ENCODE measurements at places on chromosomes 2 and 18.

- DNase-seq: no peak
Observed at GRCh38 chr2:15684161-15685039, 92.7 kb downstream of the DDX1 start.

DNA sequence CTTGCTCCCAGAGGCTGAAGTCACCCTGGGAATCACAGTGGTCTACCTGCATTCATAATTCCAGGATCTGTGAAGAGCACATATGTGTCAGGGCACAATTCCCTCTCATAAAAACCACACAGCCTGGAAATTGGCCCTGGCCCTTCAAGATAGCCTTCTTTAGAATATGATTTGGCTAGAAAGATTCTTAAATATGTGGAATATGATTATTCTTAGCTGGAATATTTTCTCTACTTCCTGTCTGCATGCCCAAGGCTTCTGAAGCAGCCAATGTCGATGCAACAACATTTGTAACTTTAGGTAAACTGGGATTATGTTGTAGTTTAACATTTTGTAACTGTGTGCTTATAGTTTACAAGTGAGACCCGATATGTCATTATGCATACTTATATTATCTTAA is 24.2 kb downstream of the ICOS start:
- DNase-seq: no peak

- no peak for DNase-seq
Observed at GRCh38 chr2:189581354-189582139, 961 bp upstream of the SLC40A1 start.

- DNase-seq: no peak
Observed at GRCh38 chr18:70355620-70356385, 67.0 kb downstream of the SOCS6 start.

DNA sequence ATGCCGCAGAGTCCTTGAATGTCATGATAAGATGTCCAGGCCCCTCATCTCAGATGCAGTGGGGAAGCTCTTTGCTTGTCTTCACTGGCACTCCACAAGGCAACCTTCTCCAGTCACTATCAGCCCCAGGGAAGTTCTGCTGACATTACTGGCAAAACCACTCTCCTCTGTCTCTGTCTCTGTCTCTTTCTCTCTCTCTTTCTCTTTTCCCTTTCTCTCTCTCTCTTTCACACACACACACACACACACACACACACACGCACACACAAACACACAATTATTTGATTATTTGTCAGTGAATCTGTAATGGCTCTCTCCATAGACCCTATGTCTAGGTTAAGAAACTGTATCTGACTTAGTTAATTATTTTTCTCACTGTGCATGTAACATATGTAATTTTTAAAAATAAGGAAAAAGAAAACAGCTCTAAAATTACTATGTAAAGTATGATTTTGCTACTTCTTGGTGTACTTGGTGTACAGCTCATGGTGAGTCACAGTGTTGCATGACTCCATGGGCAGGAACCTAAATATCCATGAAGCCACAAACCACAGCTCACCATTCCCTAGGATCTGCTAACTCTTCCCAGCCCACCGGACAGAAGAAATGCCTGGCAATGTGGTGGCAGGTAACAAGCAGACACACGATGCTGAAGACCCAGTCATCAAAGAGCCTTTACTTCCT is 594.9 kb upstream of the ID2 start:
- DNase-seq: no peak

DNA sequence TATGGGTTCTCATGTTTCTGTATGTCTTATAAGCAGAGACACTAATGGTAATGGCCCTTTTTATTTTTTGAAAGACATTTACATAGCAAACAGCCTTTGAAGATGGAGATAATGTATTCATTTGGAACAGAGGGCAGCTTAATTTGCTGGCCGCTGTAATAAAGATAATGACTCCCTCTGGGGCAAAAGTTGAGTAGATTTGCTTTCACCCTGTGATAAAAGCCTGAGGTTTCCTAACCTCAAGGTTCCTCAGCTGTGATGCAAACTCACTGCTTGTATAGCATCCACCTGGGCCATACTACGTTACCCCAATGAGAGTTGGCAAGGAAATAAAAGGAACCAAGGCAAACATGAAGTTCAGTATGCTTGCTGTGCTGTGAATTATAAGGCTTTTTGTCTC is 54.8 kb downstream of the TEX51 start:
- DNase-seq: no peak

- DNase-seq: no peak
Observed at GRCh38 chr2:60070736-60071489, 482.5 kb downstream of the BCL11A start.

DNA sequence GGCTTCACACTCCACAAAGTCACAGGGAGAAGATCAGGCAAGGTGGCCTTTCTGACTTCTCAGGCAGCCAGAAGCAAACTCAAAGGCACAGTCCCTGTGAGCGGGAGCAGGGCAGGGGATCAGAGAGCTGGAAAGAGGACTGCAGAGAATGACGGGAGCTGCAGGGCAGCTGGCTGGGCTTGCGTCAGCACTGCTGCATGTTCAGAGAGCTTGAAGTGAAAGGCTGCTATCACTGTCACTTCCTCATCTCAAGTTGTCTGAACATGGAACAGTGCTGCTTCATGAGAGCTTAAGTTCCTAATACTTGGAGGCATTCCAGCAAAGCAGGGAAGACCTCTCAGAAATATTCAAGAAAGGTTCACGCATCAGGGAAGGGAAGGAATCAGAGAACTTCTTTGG is 20.4 kb downstream of the TGFBRAP1 start:
- no peak for DNase-seq

DNA sequence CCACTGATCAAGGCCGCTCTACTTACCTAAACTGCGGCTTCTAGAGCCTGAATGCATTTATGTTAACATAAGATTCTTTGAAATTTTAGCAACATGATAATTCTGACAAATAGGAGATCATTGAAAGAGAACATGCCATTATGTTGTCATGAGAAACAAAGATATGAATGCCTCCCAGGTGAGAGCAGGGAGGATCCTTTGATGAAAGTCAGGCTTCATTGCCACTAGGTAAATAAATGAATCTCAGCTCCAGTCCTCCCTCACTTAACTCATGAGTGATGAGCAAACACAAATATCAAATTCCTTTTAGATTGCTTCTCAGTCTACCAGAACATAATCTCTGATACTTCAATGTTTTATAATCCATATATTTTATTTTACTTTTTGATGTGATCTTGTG is 463.2 kb upstream of the CDH7 start:
- no peak for DNase-seq

DNA sequence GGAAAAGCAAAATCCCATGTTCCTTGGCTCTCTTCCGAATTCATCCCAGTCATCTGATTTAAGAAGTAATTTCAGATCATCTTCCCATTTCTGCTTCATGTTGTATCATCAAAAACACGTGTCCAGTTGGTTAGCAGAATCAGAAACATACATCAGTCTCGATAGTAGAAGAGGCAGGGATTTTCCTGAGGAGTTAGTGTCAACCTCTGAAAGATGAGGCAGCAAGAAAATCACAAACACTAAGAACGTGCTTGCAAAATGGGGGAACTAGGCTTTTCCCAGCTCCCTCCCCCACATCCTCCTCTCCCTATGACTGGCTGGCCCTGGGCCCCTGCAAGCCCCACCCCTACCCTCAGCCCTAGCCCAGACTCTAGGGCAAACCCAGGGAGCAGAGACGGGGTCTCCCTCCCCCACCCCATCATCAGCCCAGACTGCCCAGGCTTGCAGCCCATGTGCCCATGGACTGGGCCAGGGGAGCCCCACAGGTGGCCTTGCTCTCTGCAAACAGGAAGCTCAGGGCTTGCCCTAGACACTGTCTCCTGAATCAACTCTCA is 161.0 kb upstream of the ID2 start:
- no peak for DNase-seq

DNA sequence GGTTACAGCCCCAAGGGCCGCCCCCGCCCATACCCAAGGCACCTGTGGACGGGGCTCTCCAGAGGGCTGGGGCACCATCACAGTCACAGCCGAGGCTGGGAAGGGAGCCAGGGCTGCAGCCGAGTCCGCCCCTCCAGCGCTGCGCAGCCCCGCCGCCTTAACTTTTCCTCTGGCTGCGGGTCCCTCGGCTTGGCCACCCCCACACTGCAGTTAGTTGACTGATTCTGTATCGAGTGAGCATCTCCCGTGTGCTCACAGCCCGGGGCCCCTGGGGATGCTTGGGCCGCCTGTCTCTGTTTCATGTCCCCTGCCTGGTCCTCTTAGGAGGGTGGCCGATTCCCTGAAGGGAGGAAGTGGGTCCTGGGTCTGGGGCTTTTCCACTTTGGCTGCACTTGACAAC is 33.7 kb downstream of the EMILIN2 start:
- no peak for DNase-seq

DNA sequence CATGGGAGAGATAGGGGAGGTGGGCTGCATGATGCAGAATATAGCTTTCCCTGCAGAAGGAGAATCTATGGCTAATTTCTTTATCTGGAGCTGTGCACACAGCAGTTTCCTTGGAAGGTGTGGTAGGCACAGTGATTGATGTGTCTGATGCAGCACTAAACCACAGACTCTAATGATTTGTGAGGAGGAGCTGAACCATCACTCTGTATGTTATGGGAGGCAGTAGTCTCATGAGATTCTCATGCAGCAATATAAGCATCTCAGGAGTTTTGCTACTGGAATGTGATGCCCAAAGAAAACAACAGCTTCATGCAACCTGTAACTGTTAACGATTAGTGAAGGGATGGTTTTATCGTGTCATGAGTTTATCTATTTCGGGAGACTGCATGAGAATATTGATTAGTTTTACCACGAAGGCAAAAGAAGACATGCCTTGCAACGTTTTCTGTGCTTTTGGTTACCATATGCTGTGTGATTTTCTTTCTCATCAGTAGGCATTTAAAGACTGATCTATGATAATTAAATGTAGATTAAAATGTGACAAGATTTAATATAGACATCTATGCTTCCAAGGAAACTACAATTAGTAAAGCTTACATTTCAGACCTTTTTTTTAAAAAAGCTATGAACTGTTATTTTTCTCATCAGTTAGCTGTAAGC is 286.8 kb downstream of the ARL6IP6 start:
- DNase-seq: no peak

GRCh38 chr18:31500051-31500688 is 2.2 kb downstream of the DSG2 start:
- DNase-seq: no peak

GRCh38 chr2:169661265-169661664 is 32.9 kb downstream of the CFAP210 start:
- no peak for DNase-seq

- no peak for DNase-seq
Observed at GRCh38 chr2:135647836-135648579, 93.6 kb upstream of the UBXN4 start.

GRCh38 chr2:102708847-102709559 is 52.8 kb upstream of the TMEM182 start:
- no peak for DNase-seq

DNA sequence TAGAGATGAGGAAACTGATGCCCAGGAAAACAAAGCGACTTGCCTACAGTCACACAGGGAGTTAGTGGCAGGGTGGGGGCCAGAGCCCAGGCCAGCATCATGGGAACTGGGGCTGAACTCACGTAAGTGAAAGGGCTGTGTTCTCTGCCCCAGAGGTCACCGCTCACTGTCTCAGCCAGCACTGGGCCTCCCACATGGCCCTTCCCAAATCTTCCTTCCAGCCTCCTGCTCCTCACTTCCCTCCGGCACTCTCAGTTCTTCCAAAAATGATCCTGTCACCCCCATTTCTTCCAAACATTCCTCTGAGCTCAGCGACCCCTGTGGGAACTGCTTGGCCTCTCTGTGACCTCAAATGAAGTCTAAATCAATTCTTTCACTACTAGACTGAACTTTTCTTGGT is 90.5 kb upstream of the TMEM247 start:
- no peak for DNase-seq

DNA sequence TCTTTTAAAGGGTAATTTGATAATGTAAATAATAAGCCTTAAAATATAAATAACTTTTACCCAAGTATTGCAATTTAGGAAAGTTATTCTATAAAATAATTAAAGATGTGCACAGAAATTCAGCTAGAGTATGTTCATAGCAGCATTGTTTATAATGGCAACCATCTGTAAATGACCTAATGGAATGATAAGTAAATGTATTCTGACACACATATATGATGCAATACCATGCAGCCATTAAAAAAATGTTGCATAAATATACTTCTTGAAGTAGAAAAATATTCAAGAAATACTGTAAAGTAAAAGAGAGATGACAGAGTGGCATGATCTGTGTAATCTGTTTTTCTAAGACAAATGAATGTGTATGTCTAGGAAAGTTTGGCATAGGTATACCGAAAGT is 545.7 kb downstream of the ZEB2 start:
- no peak for DNase-seq

- DNase-seq: no peak
Observed at GRCh38 chr18:62152844-62153243, 34.0 kb downstream of the PIGN start.

- no peak for DNase-seq
Observed at GRCh38 chr18:48835745-48836170, 115.0 kb downstream of the SMAD7 start.

DNA sequence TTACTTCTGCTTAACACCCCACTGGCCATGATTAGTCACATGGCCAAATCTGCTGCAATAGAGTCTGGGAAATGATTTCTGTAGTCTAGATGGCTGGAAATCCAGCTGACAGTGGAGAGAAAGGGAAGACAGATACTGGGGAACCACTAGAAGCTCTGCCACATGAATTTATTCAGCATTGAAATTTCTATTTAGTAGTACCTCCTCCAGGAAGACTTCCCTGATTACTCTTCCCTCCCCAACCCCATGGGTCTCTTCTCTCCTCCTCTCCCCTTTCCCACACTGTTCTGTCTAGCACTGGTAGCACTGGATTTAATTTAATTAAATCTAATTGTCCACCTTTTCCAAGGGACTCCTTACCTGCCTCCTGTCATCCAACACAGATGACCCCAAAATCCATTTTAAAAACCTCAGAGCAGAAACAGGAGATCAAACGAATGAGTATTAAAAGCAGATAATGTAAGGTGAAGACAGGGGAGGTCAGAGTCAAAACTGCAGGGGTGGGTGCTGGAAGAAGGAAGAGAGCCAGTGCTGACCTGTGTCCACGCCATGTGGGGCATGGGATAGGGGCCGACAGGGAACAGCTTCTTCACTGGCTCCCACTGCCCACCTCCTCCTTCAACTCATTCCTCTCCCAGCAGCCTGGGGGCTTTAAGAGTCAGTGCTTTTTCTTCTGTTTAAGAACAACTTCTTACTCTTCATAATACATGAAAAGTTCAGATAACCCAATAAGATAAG is 169.2 kb upstream of the HS6ST1 start:
- DNase-seq: no peak

GRCh38 chr18:37577051-37577611 is 11.5 kb upstream of the CELF4 start:
- DNase-seq: no peak

GRCh38 chr2:110725859-110726258 is 6.5 kb upstream of the ACOXL start:
- DNase-seq: no peak

GRCh38 chr18:79195716-79196683 is 126.8 kb downstream of the ATP9B start:
- no peak for DNase-seq
